Skin of body (tissue), 3 donors: ENCODE measurements at places on chromosomes 5 and 9. TPM values are rescaled to one million over a fixed set of nuclear protein-coding genes. Genes with fewer than 3 reads are reported as not detected.

The PLEKHG4B gene
- 6.0 TPM for total RNA-seq

The FAM151B gene
- 7.6 TPM for total RNA-seq

The RNF180 gene
- total RNA-seq: 4.6 TPM

The FOXD4 gene
- 0.10 TPM for total RNA-seq

The TEK gene
- 10.4 TPM for total RNA-seq

The RGS3 gene
- total RNA-seq: 42.8 TPM

The TMC1 gene
- total RNA-seq: 0.69 TPM

The ISOC1 gene
- total RNA-seq: 38.0 TPM

The SPAAR gene
- 0.79 TPM for total RNA-seq

The IL33 gene
- total RNA-seq: 28.1 TPM

The FGF1 gene
- 2.4 TPM for total RNA-seq

The NR2F1 gene
- 4.8 TPM for total RNA-seq

The TRIM36 gene
- total RNA-seq: 1.2 TPM

The TAS2R1 gene
- not detected for total RNA-seq

DNA sequence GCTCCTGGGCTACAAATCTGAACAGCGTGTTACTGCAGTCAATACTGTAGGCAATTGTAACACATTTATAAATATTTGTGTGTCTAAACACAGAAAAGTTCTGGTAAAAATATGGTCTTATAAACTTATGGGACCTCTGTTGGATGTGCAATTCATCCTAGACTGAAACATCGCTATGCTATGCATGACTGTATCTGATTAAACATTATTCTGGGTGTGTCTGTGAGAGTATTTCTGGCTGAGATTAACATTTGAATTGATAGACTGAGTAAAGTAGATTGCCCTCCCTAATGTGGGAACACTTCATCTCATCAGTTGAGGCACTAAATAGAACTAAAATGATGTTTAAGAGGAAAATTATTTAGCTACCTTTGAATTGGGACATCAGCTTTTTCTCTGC, 24.3 kb upstream of the PRDM9 start:
- DNase-seq: no peak

GRCh38 chr5:81694726-81695125, 56.2 kb downstream of the SSBP2 start:
- DNase-seq: no peak

DNA sequence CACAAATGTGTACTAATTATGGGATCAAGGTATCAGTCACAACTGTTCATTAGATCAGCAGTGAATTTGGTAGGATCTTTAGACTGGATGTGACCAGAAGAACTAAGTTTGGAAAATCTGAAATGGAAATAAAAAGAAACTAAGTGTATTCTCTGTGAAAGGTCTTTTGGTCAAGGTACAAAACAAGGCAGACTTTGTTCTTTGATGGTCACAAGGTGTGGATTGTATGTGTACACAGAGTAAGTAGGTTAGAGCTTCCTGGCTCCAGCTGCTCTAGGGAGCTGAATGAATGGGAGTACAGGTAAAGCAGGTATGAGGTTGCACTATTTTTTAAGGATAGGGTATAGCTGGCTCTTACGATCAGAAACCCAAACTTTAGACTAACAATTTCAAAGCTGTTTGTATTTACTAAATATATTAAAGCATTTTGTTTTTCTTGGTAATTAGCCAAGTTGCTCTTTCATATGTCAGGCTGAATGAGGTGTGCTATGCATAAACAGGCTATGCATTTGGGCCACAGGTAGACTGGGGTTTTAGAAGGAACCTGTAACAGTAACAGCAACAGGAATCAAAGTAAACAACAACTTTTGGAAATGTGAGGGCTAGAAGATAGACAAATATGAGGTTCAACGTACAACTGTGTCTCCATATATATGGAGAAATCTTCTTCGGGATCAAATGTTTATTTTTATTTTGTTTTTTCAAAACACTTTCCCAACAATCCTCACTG, 32.5 kb downstream of the FAM169A start:
- no peak for DNase-seq

DNA sequence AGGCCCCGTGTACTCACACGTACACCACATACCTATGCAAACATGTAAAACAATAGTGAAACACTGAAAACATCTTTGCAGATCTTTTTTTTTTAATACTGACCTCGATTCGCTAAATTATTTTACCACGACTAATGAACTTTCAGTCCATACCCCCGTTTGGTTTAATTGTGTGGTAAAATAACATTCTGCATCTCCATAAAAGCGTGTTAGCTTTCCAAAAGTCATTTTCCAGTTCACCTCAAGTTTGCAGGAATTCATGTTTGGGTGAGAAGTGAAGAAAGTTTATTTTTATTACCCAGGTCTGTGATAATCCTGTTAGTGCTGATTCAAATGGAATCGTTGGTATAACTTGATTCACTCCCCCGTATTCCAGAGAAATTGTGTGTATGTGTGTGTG, 652 bp downstream of the ARSK start:
- no peak for DNase-seq

DNA sequence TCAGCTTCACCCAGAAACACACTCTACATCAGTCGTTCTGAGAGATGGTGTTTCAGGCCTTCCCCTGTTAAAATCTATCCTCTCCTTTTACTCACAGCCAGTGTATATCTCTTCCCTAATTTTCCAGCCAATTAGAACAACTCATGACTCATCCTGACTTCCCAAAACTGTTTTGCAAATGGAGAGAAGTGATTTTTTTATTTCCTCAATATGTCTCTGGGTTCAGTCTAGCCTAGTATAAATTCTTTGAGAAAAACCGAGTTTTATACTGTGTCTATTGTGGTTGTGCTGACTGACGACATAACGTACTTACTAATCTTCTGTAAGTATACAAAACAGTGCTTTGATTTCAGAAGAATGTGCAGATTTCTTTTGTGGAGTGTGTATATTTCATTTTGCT, 28.4 kb upstream of the CAST start:
- no peak for DNase-seq

DNA sequence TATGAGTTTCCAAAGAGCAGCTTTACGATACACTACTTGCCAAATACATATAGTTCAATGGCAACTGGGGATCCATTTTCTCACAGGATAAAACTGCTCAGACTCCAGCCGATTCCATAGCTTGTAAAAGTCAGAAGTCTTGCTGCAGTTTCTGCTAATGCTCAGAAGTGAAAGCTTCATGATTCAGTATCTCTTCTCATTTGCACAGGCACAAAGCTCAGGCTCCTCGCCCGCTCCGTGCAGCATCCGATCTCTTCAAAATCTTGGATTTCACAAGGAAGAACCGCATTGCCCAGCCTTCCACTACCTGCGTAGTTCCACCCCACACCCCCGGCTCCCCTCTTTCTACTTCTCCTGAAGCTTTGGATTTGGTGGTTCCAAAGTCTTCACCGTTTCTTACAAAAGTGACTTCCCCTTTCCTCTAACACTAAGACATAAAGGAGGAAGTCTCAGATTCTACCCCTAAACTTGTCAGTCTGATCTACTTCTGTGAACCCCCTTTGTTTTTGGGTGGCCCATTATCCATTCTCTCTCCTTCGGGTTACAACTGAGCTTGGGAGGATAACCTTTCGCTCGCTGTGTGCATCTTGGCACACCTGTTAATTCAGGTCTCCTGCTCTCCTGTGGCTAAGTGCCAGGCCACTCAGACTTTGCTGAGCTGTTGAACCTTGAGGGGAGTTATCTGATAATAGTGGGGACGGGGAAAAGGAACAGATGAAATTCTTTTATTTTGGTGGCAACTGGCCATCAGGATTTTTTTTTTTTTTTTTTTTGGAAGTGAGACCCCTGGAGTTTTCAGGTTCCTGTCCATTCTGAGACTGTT, 194.1 kb downstream of the GNA14 start:
- no peak for DNase-seq

- no peak for DNase-seq
Observed at GRCh38 chr5:176447591-176447977, 601 bp upstream of the FAF2 start.

- DNase-seq: no peak
Observed at GRCh38 chr9:131709771-131710431, 30.0 kb downstream of the RAPGEF1 start.

GRCh38 chr5:116475338-116475737, 99.3 kb downstream of the SEMA6A start:
- no peak for DNase-seq

- no peak for DNase-seq
Observed at GRCh38 chr5:96385538-96385937, 47.5 kb downstream of the PCSK1 start.

DNA sequence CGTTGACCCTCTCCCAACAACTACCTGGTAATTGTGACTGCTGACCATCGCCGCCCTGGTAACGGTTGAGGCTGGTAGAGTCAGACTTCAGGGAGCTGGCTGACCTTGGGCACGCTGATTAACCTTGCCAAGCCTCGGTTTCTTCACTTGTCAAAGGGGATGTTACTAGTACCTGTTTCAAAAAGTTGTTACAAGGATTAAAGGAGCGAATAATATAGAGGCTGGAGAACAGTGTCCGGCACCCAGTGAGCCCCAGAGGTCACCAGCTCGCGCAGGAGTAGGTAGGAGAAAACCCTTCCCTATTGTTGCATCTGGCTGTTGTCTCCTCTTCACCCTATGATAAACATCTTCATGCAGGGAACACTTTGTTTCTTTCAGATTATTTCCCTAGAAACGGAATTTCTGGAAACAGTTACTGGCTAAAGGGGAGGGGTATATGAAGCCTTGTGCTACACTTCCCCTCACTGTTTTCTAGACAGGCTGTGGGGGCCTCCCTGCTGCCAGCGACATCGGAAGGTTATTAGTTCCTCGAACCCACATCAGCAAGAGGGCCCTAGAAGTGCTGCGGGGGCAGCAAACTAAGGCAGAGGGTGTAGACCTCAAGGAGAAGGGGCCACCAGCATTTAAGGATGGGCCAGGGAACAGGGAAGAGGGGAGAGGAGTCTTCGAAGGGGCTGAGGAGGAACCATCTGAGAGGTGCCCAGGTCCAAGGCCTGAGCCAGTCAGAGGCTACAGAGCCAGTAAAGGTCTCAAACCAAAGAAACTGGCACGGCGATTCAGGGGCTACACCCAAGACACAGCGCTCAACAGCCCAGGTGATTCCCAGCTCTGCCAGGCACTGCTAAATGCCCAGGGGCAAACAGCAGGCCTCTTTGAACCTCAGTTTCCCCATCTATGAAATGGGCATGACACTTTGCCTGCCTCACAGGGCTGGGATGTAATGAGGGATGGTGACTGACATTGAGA, 37.6 kb downstream of the HRH2 start:
- no peak for DNase-seq

DNA sequence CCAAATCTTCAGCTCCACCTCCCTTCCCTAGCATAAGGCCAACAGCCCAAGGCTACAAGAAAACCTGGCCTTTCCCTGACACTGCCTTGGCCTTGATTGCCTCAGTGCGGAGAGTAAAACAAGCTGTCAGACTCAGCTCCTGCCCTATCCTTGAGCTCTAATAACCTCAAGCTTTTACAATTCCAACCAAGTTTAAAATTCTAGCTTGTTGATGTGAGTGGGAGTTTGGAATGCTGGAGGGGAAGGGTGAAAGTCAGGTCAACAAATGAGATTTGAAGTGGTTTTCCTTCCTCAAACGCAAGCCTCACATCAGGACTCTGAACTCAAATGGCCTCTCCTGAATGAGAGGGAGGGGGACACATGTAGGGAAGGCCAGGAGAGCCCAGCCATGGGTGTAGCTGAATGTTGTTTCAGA, 197.0 kb upstream of the VLDLR start:
- no peak for DNase-seq

- DNase-seq: no peak
Observed at GRCh38 chr9:118734696-118735095, 634.5 kb downstream of the BRINP1 start.

DNA sequence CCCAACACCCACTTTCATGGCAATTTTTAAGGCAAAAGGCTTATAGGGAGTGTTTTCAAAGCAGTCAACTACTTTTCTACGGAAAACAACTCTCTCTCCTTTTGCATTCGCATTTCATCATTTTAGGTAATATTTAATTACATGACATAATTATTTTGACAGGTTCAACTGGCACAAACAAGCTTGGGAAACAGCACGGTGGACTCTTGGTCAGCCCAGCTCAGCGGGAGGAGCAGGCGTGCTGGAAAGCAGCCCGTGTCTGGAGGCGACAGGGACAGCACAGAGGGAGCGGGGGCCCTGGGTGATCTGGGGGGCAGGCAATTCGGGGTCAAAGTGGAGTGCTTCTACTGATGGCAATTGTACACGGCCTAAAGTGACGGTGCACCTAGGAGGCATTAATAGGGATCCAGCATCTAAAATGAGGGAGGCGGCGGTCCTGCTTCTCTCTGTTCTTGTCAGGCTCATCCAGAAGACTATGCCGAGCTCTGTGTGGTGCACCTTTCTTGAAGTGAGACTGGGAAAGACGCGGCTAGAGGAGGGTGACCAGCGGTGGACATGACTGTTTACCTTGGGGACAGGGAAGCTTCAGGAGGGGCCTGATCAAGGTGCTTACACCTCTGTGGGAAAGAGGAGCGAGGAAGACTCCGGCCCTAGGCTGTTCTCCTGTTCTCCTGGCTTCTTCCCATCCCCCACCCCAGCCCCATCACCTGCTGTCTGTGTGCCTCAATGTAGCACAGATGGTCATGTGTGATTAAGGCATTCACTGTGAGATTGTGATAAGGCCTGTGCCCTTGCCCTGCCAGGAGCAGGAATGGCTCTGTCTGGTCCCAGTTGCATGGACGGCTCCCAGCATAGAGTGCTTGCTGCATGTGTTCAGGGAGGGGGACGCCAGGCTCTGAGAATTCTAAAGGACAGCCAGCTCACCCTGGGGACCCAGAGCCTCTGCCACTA, 3.4 kb downstream of the MYMK start:
- DNase-seq: no peak

GRCh38 chr5:169299191-169299662, 1.7 kb downstream of the SLIT3 start:
- peak; percentile 75 for DNase-seq

GRCh38 chr9:122346478-122347347, 24.1 kb upstream of the PTGS1 start:
- DNase-seq: no peak

DNA sequence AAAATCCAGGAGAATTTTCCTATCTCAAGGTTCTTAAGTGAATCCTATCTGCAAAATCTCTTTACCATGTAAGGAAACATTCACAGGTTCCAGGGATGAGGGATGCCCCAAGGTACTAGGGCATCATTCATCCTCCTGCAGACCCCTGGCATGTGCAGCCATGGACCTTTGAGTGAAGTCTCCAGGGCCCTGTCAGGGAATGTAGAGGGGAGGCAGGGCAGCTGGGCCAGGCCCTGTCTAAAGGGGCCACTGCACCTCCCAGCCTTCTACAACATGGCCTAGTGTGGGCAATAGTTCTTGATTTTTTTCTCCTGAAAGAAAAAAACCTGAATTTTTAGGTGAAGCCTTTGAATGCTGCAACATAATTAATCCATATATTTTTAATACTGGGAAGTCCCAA, 63.3 kb downstream of the SEMA4D start:
- no peak for DNase-seq

DNA sequence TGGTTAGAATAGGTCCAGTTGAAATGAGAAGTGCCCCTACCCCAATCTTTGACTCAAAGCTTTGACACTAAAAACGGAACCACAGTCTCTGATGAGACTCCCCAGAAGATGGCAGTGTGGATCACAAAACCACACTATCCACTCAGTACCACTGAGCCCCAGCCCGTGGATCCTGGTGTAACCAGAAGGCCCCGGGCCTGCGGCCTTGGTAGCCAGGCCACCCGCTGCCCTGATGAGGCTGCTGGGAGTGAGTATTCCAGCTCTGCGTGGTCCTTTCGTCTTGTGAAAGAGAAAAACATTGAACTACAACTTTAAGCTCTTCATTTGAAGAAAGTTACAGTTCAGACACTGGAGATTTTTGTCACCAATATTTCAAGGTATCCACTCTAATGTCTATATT, 42.2 kb upstream of the FBP1 start:
- DNase-seq: peak; percentile 42

GRCh38 chr5:59756373-59757035, 137.0 kb downstream of the PDE4D start:
- DNase-seq: no peak
